ENCODE measurements at places on chromosomes 7 and 10.

DNA sequence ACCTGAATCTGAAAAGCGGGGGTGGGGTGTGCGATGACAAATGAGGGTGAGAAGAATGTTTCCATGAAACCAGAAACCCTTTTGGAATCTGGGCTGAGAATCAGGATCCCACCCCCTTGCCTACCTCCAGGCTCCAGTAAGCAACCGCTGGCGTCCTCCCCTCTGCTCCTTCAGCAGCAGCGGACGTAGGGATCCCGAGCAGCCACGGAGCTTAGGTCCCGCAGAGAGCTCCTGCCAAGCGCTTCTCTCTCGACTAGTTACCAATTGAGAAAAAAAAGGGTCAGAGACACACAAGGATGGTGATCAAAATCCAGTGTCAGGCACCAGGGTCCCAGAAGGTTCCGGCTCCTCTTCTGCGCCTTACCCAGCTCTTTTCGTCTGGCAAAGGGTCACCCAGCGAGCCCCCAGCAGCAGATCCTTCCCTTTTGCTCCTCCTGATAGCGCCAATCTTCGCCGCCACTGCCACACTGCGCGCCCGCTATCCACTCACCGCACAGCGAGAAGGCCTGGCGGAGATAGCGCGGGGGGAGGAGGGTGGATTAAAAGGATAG, 733.5 kb downstream of the ZWINT start:
- H3K36me3 ChIP-seq: no peaks in the 10 kb centered on the region
- peaks cover 7% of the 10 kb centered on the region for H3K27me3 ChIP-seq
- H3K4me1 ChIP-seq: peaks cover 20% of the 10 kb centered on the region
- DNase-seq: no peak

GRCh38 chr10:62305813-62306212, 37.2 kb upstream of the RTKN2 start:
- H3K36me3 ChIP-seq: no peaks in the 10 kb centered on the region
- no peaks in the 10 kb centered on the region for H3K4me1 ChIP-seq
- no peak overlapping the region for H3K27ac ChIP-seq

- H3K27ac ChIP-seq: no peak overlapping the region
- no peaks in the 10 kb centered on the region for H3K27me3 ChIP-seq
- DNase-seq: no peak
- H3K4me3 ChIP-seq: no peak overlapping the region
- peaks cover 27% of the 10 kb centered on the region for H3K4me1 ChIP-seq
- no peaks in the 10 kb centered on the region for H3K36me3 ChIP-seq
Observed at GRCh38 chr10:124709861-124710260, 34.3 kb downstream of the FAM53B start.

GRCh38 chr7:110051372-110051771, 1039.6 kb upstream of the LRRN3 start:
- no peak overlapping the region for H3K27ac ChIP-seq
- H3K27me3 ChIP-seq: no peaks in the 10 kb centered on the region
- no peak overlapping the region for H3K4me3 ChIP-seq
- no peak for DNase-seq

DNA sequence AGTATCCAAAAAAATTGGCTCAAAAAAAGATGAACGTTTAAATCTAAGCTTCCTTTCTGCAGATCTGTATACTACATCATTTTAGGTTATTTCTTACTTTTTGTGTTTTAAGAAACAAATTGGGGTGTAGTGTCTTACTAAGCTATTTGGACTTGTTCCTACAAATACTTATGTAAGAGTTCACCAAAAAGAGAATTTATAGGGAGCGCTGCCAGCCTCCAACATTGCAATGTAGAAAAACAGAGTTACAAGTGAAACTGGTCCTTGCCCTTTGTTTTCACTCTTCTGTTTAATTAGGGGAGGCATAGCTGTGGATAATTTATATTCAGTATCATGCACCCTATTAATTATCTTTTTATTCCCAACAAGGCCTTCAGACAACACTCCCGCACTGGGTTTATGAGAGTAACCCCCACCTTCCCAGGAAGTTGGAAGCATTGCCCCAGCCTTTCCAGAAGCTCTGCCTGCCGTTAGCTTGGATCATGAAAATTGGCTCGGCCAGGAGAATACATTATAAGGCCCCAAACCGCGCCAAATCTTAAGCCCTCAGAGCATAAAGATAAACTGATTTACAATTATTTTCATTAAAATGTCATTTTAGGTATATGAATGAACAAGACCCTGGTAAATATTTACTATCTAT, 261.8 kb upstream of the KLF6 start:
- no peaks in the 10 kb centered on the region for H3K27me3 ChIP-seq
- H3K4me3 ChIP-seq: no peak overlapping the region
- no peak for DNase-seq

DNA sequence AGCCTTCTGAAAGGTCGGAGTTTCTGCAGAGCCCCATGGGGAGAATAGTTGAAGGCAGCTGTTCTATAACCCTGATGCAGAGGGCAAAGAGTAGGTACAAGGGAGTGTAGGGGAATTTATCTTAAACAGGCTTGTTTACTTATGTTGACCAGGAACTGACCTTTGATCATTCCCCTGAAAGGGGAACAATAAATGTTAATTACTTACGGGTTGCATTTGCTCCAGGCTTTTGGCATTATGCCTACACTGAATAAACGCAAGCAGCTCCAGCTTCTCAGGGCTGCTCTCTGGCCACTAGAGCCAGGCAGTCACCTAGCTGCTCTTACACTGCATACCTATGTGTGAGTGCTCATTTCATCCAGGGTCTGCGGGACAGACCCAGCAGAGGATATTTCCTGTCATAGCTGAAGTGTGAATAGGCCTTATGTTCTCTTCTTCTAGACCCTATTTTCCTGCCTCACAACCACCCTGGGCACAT, 26.9 kb upstream of the ABCA13 start:
- H3K4me3 ChIP-seq: no peak overlapping the region
- peak overlapping the region; percentile 67 for H3K27ac ChIP-seq
- no peaks in the 10 kb centered on the region for H3K36me3 ChIP-seq
- peaks cover 11% of the 10 kb centered on the region for H3K4me1 ChIP-seq

DNA sequence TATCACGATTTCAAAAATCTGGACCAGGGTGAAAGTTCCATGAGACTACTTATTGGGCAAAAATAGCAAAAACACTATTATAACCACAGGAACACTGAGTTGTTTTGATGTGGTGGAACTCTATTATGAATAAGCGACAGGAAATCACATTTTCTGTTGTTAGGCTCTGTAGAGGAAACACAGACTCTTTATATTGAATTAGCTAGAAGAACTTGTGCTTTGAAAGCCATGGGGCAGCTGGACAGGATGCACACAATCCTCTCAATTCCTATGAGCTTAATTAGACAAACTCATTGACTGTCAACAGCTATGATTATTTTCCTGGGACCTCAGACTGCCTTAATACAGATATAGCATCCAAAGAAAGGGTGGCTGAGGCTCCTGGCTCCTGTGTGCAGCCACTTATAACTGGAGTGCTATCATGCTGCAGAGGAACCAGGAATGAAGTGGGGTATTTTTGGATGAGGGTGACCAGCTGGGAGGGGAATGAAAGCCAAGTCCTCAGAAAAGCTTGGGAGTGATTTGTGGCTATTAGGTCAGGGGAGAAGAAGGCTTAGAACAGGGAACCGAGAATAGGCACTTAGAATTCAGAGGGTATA, 657.3 kb downstream of the TYW1 start:
- H3K4me1 ChIP-seq: no peaks in the 10 kb centered on the region
- no peak overlapping the region for H3K4me3 ChIP-seq
- H3K27ac ChIP-seq: no peak overlapping the region
- H3K27me3 ChIP-seq: no peaks in the 10 kb centered on the region

- no peak for DNase-seq
- no peak overlapping the region for H3K4me3 ChIP-seq
- no peak overlapping the region for H3K27ac ChIP-seq
- H3K4me1 ChIP-seq: no peaks in the 10 kb centered on the region
- H3K36me3 ChIP-seq: no peaks in the 10 kb centered on the region
Observed at GRCh38 chr7:79868010-79868409, 266.6 kb upstream of the GNAI1 start.

- H3K27me3 ChIP-seq: no peaks in the 10 kb centered on the region
- peaks cover 15% of the 10 kb centered on the region for H3K4me1 ChIP-seq
- no peaks in the 10 kb centered on the region for H3K36me3 ChIP-seq
- peak overlapping the region; percentile 28 for H3K27ac ChIP-seq
- no peak overlapping the region for H3K4me3 ChIP-seq
Observed at GRCh38 chr10:61971003-61971325, 69.5 kb downstream of the ARID5B start.

- no peak overlapping the region for H3K4me3 ChIP-seq
- no peaks in the 10 kb centered on the region for H3K4me1 ChIP-seq
- H3K27ac ChIP-seq: no peak overlapping the region
Observed at GRCh38 chr10:86506062-86506461, 15.5 kb downstream of the WAPL start.

DNA sequence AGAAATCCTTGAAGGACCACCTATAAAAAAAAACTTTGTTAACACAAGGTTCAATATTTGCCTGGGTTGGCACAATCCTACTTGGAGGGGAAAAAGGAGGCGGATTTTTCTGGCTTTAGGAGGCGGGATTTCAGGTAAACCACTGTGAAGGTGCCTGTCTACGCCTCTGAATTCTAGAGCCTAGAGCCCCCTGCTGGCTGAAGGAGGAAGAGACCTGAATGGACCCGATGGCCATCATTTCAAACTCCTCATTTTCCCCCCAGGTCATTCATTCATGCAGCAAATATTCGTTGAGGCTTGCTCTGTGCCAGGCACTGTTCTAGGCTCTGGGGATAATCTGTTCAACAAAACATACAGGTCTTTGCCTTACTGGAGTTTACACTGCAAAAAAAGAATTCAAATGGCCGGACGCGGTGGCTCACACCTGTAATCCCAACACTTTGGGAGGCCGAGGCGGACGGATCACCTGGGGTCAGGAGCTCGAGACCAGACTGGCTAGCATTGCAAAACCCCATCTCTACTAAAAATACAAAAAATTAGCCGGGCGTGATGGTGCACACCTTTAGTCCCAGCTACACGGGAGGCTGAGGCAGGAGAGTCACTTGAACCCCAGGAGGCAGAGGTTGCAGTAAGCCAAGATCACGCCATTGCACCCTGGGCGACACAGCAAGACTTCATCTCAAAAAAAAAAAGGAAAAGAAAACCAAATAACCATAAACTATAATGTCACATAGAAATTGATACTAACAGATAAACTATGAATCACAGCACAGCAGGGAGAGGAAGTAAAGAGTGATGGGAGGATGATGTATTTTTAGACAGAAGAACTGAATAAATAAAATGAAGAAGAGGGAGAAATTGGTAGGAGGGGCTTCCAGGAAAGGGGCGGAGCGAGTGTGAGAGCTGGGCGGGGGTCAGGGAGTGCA, 90.1 kb upstream of the NFE2L3 start:
- H3K4me3 ChIP-seq: no peak overlapping the region
- peak; percentile 73 for DNase-seq
- no peaks in the 10 kb centered on the region for H3K36me3 ChIP-seq
- no peaks in the 10 kb centered on the region for H3K27me3 ChIP-seq

GRCh38 chr7:92588561-92588960, 1.6 kb downstream of the FAM133B start:
- H3K36me3 ChIP-seq: no peaks in the 10 kb centered on the region
- H3K4me3 ChIP-seq: no peak overlapping the region
- DNase-seq: no peak
- H3K27ac ChIP-seq: no peak overlapping the region
- H3K27me3 ChIP-seq: no peaks in the 10 kb centered on the region

GRCh38 chr7:15557186-15557585, 4.6 kb downstream of the AGMO start:
- peak overlapping the region; percentile 61 for H3K4me3 ChIP-seq
- no peak for DNase-seq
- no peaks in the 10 kb centered on the region for H3K36me3 ChIP-seq
- H3K4me1 ChIP-seq: peaks cover 32% of the 10 kb centered on the region
- no peaks in the 10 kb centered on the region for H3K27me3 ChIP-seq
- peak overlapping the region; percentile 58 for H3K27ac ChIP-seq

- H3K4me1 ChIP-seq: no peaks in the 10 kb centered on the region
- no peak for DNase-seq
- no peaks in the 10 kb centered on the region for H3K27me3 ChIP-seq
- no peaks in the 10 kb centered on the region for H3K36me3 ChIP-seq
Observed at GRCh38 chr7:79785556-79785955, 332.1 kb upstream of the MAGI2 start.

- no peak overlapping the region for H3K4me3 ChIP-seq
- no peaks in the 10 kb centered on the region for H3K27me3 ChIP-seq
- no peak for DNase-seq
Observed at GRCh38 chr7:121530227-121531174, 134.4 kb upstream of the FAM3C start.

- H3K4me3 ChIP-seq: no peak overlapping the region
- H3K27ac ChIP-seq: no peak overlapping the region
- no peaks in the 10 kb centered on the region for H3K36me3 ChIP-seq
- H3K4me1 ChIP-seq: no peaks in the 10 kb centered on the region
- peaks cover 3% of the 10 kb centered on the region for H3K27me3 ChIP-seq
Observed at GRCh38 chr10:104450490-104450889, 96.9 kb downstream of the CFAP58 start.

GRCh38 chr10:22386503-22386902, 41.2 kb downstream of the SPAG6 start:
- no peaks in the 10 kb centered on the region for H3K4me1 ChIP-seq
- H3K27me3 ChIP-seq: no peaks in the 10 kb centered on the region
- no peak overlapping the region for H3K27ac ChIP-seq

DNA sequence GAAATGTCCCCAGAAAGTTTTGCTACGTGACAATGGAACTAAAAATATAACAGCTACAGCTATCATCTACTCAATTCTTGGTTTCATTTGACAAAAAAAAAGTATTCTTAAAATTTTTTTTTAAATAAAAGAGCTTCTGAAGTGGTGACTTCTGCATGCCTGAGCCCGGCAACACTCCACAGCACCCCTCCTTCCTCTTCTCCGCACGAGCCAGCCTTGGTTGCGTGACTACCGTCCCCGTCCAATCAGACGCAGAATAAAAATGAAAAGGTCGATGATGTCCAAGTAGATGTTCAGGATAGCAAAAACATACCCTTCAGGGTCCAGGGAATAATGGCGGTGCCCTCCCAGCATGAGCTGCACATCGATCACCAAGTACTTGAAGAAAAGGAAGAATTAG, 34.5 kb upstream of the GATAD1 start:
- H3K27me3 ChIP-seq: no peaks in the 10 kb centered on the region
- no peak overlapping the region for H3K27ac ChIP-seq
- H3K4me3 ChIP-seq: no peak overlapping the region
- H3K4me1 ChIP-seq: no peaks in the 10 kb centered on the region
- H3K36me3 ChIP-seq: no peaks in the 10 kb centered on the region

DNA sequence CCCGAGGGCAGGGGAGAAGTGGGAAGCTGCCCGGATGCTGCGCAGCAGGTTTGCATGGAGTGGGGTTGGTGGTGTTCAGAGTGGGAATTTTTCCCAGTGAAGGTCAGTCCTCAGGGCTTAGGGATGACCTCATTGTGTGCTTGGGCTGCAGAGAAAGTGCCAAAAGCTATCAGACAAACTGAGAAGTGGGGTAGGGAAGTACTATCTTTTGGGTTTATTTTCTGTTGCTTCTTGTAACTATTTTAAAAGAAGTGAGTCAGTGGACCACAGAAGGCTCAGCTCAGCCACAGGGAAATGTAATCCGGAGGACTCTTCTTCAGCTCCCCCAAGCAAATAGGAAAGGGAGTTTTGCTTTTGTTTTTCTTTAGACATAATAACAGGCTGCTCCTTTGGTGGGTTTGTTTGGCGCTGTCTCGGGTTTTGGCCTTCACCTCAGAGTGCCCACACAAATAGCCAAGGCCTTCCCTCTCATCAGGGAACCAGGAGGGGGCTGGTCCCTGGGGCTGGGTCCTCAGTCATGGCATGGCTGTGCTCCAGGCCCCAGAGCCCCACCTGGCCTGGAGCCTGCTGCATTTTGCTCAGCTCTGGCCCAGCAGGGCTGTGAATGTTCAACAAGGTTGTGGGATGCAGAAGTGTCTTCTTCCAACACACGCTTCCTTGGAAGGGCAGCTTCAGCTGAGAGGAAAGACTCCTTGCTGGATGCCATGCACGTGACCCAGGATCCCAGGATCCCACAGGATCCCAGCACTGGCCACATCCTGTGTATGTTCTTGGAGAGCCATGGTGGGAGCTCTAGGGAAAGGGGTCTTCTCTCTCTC, 5.4 kb upstream of the FAM170B start:
- H3K4me1 ChIP-seq: no peaks in the 10 kb centered on the region
- H3K4me3 ChIP-seq: no peak overlapping the region
- DNase-seq: no peak
- peaks cover 3% of the 10 kb centered on the region for H3K27me3 ChIP-seq
- H3K27ac ChIP-seq: no peak overlapping the region

Data from liver (tissue), 10 donors.